Frontal cortex (tissue), 4 donors: ENCODE measurements at places on chromosomes 3 and 15. TPM values are rescaled to one million over a fixed set of nuclear protein-coding genes. Genes with fewer than 3 reads are reported as not detected.

PDZRN3 gene
- 45.7 TPM for total RNA-seq

DNA sequence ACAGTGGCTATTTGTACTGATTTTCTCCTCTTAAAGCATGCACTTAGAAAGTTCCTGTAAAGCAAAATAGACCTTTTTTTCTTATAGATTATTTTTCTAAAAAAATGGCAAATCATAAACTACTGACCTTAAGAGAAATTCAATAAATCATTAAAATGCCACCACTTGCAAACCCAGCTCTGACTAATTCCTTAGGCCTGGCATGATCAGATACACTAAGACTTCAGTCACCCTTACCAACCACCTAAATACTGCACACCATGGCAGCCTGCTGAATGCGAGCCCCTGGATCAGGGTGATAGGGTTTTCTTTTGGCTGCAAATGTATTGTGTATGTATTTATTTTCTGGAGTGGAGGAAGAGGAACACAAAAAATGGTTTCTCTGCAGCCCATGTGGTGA, 370.6 kb upstream of the TBL1XR1 start:
- DNase-seq, result no peak

GRCh38 chr3:178194539-178194938, 341.7 kb upstream of the KCNMB2 start:
- no peak for DNase-seq

GRCh38 chr3:23112491-23112890, 90.6 kb upstream of the UBE2E2 start:
- no peak for DNase-seq

GRCh38 chr3:168152149-168152548, 56.4 kb upstream of the GOLIM4 start:
- no peak for DNase-seq
